ENCODE measurements at places on chromosomes 3 and 15.

DNA sequence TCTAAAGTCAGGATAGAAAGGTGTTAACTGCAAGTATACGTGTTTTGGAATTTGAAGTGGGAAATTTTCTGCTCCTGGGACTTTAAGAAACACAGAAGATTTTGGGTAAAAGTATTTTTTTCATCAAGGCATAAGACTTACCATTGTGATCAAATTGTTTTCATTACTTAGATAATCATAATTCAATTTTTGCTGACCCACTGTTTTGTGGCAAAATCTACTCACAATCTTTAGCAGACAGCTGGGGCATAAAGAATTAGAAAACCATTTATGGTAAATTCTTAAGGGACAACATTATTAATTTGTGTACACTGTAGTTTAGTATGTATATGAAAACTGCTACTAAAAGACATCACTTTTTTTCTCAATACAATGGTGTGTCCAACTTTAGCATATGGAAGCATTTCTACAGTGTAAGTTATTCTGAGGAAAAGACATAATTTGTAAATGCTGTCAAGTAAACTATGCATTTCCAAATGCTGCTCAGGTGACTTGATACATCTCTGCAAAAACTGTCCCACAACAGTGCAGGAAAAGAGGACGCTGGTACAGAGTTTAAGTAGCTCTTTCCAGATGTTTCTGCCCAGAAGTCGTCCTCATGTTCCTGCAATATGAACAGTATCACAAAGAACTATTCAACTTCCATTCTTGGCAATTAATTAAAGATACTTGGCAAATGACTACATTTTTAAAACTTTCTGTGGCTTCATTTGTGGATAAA, 52.3 kb downstream of the THSD4 start:
- no peak for DNase-seq

- DNase-seq, result no peak
Measured at GRCh38 chr3:39065197-39065596, 13.4 kb downstream of the WDR48 start.

DNA sequence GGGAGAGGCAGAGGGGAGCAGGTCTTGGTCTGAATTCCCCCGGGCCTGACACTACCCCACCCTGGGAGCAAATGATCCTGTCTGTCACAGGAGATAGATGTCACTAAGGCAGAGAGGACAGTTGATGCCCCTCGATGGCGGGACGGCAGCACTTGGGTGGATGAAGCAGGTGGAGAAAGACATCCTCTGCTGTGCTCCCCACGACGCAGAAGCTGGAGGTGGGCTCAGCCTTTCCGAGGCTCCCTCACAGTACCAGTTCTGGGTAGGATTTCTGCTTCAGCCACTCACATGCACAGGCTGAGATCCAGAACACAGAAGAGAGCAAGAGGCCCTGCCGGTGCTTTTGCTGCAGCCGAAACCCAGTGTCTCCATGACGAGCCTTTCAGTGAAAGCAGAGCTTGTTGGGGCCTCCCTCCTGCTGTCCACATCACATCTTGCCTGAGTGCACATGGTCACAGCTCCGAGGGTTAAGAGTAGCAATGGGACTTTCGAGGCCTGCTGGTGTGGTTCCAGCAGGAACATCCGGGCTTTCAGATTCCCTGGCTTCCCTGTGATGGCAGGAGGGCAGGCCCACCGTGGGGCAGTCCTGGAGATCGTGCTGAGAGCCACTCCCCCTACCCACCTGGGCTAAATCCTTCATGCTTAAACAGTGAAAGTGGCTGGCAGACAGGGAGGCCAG, 107.3 kb upstream of the PRR20G start:
- DNase-seq, result no peak

GRCh38 chr3:193744822-193745684, 152.0 kb downstream of the OPA1 start:
- DNase-seq, result no peak

GRCh38 chr3:186452517-186452916, 90.5 kb upstream of the DGKG start:
- no peak for DNase-seq

GRCh38 chr3:46861605-46862368, 1.5 kb downstream of the MYL3 start:
- DNase-seq, result no peak

GRCh38 chr15:38354315-38354929, 99.5 kb upstream of the FAM98B start:
- peak; percentile 0 for DNase-seq

- DNase-seq, result no peak
Measured at GRCh38 chr3:130411320-130411719, 65.8 kb downstream of the COL6A5 start.

DNA sequence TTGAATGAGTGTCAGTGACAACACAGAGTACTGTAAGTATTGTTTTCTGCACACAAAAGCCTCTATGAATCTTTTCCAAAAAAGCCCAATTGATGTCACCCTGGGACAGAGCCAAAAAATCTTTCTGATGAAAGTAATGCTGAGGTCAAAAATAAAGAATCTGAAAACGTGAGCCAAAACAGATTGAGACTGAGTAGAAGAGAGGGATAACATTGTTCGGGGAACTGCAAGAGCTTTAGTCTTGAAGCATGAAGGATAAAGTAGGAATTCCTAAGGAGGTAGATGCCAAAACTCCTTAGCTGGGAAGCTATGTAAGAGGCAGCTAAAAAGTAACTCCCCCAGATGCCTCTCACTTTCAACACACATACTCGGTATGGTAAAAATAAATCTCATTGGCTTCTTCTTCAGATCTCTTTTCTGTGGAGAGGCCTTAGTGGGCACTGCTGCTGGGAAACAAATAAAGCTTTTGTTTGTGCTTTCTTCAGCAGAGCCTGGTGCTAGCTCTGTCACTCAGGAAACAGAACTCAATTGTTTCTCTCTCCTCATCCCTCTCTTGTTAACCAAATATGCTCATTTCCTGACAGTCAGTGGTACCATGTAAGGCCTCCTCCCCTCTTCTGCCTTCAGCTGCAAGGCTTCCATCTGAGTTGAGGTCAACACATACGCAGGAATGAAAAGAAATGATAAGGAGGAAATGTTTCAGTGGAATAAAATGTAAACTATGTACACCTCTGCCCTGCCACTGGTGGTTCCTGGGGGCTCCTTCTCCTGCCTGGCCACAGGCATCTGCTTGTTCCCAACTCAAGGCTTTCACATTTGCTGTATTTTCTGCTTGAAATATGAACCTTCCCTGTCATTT, 58.1 kb downstream of the CD200 start:
- no peak for DNase-seq

GRCh38 chr3:123281406-123281805, 79.7 kb downstream of the SEC22A start:
- DNase-seq, result no peak

DNA sequence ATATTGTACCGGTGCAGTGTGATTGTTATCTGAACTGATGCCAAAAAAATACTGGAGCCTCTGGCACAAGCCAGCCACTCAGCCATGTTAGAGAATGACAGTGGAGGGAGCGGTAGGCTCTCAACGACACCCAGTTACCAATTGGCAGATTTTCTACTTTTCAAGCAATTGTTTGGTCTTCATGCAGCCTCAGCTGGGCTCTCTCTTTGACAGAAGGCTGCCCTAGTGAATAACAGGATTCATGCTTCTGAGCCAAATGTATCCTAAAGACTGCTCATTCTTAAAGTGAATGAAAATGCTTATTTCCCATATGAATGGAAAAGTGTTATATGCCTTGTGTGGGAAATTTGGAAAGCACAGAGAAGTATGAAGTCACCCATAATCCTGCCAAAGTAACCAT, 261.2 kb upstream of the TRIM42 start:
- no peak for DNase-seq

- DNase-seq, result no peak
Measured at GRCh38 chr15:42604894-42605744, 29.7 kb downstream of the STARD9 start.

DNA sequence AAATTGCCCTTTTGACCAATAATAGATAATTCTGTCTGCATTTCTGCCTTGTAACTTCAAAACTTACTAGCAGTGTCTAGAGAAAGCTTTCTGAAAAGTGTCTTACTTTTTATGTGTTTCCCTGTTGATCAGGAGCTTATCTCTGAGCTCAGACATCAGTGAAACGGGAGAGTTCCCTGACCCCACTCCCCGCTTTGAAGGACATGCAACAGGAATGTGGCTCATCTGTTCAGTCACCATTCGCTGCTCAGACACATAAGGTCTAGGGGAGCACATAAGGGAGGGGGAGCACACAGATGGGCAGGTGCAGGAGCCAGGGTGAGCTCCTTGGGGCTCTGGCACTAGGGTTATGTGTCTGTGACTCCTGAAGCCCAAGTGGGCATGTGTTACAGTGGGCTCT, 205.0 kb downstream of the FEZF2 start:
- DNase-seq, result no peak

DNA sequence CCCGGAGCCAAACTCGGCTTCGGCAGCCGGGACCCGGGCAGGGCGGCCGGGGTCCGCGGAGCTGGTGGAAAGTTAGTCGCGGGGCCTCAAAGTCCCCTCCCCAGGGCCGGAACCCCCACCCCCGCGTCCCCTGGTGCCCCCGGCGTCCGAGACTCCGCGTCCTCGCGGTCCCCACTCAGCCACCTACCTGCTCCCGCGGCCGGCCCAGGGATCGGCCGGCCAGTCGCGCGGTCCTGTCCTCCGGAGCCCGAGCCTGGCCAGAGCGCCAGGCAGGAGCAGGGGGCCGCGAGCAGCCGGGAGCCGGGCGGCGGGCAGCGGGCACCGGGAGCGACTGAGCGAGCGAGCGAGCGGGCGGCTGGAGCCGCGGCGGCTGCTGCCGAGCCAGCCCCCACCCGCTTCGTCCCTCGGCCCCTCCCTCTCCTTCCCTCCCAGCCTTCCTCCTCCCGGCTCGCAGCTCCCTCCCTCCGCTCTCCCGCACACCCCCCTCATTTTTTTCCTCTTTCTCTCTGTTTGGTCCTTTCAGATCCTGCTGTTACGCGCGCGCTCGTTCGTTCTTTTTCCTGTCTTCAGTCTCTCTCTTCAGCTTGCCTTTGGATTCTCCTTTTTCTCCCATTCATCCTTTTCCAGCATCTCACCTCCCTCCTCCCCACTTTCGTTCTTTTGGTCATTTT, at the start of gene MEGF11:
TSS of gene MEGF11 (minus strand) at position 333 of the 671 bp plus-strand sequence. CDS start 125,347 bp downstream, outside the sequence.
- no peak for DNase-seq

- DNase-seq, result no peak
Measured at GRCh38 chr3:171455603-171456550, 4.3 kb downstream of the TNIK start.

- no peak for DNase-seq
Measured at GRCh38 chr3:56788521-56788920, 13.2 kb downstream of the ARHGEF3 start.

GRCh38 chr3:177680472-177680821, 483.2 kb upstream of the TBL1XR1 start:
- DNase-seq, result no peak

DNA sequence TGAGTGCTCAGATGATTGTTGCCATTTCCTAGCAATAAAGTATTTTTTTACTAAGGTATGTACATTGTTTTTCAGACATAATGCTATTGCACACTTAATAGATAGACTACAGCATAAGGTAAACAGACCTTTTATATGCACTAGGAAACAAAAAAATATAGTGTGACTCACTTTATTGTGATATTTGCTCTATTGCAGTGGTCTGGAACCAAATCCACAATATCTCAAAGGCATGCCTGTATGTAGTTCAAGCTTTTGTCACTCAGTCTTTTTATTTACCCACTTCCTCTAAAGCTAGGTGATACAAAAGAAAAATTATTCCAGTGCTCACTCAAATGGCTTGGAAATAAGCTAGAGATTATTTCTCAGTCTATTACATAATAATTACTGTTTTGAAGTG, 209.9 kb upstream of the VEPH1 start:
- no peak for DNase-seq

GRCh38 chr3:62246094-62246493, 127.3 kb downstream of the FEZF2 start:
- DNase-seq, result no peak

DNA sequence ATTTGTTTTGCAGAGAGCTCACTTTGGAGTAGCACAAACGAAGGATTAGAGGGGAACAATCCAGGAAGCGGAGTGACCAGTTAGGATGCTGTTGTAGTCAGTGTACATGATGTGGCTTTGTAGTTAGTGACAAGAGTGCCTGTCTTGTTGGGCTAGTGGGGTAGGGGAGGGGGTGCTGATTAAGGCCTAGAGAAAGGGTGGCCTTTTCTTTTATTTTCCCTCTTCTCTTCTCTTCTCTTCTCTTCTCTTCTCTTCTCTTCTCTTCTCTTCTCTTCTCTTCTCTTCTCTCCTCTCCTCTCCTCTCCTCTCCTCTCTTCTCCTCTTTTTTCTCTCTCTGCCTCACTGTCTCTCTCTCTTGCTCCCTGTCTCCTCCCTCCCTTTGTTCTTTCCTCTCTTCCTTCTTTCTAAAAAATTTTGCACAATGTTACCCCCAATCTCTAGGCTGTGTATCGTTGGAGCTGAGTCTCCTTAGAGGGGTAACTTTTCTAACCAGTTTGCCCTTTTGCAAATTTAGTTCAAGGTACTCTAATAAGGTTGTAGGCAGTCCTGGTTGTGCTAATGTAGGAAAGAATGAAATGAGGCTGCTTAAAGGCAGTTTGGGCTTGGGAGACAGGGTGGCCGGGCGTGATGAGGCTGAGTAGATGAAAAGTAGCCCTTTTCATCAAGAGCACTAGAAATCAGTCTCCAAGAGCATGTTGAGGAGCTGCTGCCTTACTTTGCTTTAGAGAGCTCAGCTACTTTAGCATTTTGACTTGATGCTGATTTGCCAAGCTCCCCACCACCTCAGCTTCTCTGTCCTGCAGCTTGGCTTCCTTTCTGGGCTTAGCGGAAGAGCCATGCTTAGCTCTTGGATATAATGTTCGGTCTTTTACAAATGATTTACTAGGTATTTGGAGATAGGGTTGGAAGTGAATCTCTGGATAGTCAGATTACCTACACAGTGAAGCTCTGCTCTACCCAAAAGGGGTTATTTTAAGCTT, 58.6 kb downstream of the SV2B start:
- DNase-seq, result no peak

GRCh38 chr15:64045774-64046420, 388 bp downstream of the DAPK2 start:
- no peak for DNase-seq

DNA sequence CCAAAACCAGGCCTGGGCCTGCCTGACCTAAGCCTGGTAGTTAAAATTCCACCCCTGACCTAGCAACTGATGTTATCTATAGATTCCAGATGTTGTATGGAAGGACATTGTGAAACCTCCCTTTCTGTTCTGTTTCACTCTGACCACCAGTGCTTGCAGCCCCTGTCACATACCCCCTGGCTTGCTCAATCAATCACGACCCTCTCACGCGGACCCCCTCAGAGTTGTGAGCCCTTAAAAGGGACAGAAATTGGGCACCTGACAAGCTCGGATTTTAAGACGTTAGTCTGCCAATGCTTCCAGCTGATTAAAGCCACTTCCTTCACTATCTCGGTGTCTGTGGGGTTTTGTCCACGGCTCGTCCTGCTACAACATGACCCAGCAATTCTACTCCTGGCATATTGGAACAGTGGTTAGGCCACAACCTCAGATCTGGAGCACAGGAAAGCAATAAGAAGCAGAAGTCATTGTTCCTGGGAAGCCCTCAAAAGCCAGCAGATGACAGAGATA, 36.7 kb upstream of the LHFPL4 start:
- DNase-seq, result no peak

- DNase-seq, result peak; percentile 33
Measured at GRCh38 chr3:175346573-175347356, 487.6 kb downstream of the NAALADL2 start.

- DNase-seq, result no peak
Measured at GRCh38 chr15:73442968-73443367, at the start of gene REC114. REC114 (plus strand) TSS chr15:73443164; CDS start chr15:73443186, 22 bp downstream.

GRCh38 chr15:67622110-67622509, 79.6 kb downstream of the MAP2K5 start:
- no peak for DNase-seq

Data from NCI-H2107 (cell line).